Epithelial cell of prostate (primary cell): ENCODE measurements at places on chromosomes 4 and X.

DNA sequence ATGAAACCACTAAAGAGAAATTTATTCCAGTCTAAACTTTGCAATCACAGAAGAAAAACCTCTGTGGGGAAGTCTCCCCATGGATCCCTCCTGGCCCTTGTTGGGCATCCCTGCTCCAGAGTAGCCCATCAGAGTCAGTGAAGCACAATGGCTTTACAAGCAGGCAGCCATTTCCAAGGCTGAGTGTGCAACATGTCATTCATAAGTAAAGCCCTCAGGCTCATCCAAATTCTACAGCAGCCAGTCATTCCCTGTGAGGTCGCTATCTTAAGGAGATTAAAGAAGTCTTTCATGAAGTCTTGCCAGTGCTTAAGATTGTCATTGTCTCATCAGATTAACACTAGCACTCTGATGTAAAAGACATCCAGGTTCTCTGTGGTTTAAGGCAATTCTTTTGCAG is 17.0 kb upstream of the MAPK10 start:
- DNase-seq: no peak

DNA sequence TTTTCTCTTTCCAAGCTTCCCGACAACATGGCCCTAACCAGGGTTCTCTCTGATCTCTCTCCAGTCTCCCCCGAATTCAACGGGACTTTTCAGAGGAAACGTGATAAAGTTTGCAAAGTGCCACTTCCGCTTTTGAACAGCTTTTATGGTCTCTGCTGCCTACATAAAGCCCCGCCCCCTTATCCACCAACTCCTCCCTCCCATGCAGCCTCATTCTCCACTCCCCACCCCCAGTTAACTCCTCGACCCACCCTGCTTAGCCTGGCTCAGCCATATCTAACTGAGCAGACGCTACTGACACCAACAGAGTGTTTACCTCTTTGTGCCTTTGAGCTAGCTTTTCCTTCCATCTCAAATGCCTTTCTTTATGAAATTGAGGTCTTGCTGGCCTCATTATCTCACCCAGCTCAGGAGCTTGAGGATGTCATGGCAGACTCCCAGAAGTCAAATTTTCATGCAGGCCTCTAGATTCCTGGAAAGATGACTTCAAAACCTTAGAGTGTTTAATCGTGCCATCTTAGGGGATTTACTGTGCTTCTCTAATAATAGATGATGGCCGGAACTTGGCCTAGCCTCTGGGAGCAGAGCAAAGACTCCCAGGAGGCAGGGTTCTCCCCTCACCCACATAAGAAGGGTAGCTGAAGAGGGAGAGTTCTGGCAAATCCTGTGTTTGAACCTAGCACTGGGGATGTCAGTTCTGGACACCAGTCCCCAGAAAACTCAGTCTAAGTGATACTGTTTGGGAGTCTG is 606.0 kb downstream of the BCOR start:
- no peak for DNase-seq

- no peak for DNase-seq
Measured at GRCh38 chrX:155009994-155010472, 12.5 kb downstream of the F8 start.

DNA sequence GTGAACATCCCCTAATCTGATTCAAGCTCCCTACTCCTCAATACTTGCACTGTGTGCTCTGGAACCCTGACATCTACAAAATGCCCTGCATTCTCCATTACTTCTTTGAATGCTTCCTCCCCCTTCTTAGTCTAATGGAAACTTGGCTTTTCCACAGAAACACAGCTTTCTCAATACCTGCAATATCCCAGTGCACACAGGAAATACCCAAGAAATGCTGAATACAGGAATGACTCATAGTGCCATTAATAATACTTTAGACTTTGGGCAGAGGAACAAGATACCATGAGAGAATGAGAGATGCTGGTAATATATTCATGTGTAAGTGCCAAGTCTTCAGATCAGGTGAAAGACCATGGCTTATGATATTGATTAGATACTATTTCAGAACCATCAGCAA is 5.6 kb downstream of the QRFPR start:
- no peak for DNase-seq

DNA sequence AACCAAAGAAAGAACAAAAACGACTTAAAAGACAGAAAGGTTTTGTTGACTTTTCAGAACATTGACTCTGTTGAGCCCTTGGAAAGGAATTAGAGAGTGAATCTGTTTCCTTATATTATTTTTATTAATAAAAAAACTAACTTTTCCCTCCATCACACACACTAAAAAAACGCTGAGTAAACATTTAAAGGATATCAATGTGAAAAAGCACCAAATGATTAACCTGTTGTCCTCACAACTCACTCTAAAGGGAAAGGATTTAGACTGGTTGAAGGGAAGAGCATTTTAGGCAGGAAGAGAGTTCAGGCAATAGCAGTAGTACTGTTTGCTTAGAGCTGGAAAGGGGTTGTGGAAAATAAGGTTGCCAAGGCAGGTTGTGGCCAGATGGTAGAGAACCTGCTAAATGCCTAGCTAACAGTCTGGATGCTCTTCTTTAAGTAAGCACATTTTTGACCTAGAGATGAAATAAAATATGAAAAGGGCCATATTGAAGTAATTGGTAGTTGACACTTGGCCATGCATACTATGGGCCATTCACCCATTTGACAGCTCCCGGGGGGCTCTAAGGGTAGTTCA is 98.0 kb upstream of the NDP start:
- no peak for DNase-seq

- no peak for DNase-seq
Measured at GRCh38 chrX:109857584-109858228, 124.6 kb upstream of the ACSL4 start.

DNA sequence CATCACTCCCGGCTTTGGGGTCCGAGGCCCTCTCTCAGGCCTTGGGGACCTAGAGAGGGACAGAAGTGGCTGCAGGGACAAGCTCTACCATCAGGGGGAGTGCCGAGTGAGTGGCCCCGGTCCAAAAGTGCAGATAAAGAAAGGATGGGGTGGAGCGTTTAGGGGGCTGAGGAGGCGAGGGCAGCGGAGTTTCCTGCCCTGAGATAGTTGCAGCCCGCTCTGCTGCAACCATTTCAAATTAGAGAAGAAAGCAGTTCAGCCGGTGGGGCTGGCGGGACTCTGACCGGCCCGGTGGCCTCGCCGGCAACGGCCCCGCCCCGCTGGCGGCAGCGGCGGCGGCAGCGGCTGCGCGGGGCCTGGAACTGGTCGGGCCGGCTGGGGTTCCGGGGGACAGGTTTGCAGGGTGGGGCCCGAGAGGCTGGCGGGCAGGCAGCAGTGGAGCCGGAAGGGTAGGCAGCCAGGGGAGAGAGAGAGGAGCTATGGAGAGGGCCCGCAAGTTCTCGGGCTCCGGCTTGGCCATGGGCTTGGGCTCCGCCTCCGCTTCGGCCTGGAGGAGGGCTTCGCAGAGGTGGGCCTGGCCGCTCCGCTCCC is 7.6 kb downstream of the DLG3 start:
- DNase-seq: no peak

- DNase-seq: no peak
Measured at GRCh38 chrX:136646602-136647239, 1.2 kb upstream of the CD40LG start.

DNA sequence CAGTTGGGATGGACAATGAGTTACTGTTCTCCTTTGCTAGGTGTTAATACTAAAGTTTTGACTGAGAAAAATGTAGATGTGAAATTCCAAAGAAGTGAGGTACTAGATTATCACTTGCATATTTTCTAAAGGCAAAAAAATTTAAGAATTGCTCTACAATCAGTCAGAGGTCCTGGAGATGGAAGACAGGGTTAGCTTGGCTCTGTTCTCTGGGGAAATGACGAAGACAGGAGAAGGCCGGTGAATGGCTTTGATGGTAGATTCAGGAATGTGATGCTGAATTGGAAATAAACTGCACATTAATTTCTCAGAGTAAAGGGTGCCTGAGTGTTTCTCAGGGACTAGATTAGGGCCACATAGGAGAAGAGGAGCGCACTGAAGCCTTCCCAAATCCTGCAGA is 214.0 kb upstream of the LEF1 start:
- no peak for DNase-seq

DNA sequence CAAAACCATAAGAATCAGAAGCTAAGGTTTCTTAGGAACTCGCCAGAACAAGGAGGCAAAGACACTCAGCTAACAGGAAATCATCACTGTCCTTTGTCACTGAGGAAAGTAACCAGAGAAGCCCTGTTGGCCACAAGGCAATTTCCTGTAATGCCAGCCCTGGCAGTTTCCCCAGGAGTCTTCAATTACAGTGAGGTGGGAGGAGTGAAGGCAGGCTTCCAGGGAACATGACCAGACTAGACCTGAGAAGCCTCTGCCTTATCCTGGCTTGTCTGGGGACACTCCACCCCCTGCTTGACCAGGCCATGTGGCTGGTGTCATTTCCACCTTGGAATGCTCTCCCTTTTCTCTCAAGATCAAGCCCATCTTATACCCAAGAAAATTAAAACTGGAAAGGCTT is 125.3 kb downstream of the COL4A6 start:
- DNase-seq: peak; percentile 54
